Tibial artery (tissue), 4 donors: ENCODE measurements at places on chromosomes 7 and 10.

DNA sequence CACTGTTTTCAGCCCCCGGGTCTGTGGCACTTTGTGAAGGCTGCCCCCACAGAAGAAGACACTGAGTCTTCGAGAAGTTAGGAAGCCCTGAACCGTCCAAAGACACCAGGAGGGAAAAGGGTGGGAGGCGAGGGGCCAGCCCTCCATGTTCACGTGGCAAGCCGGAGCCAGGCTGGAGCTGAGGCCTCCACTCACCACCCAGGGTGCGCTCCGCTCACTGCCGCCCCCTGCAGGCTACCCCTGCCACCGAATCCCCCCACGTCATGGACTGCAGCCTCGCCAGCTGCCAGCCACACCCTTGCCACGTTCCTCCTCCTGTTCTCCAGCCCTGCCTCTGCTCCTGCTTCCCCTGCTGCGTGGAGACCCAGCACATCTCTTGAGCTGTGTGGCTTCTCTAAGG is 59.0 kb upstream of the EN2 start:
- no peaks in the 10 kb centered on the region for H3K4me1 ChIP-seq
- DNase-seq: no peak
- no peak overlapping the region for H3K4me3 ChIP-seq
- H3K27me3 ChIP-seq: peaks cover 77% of the 10 kb centered on the region
- no peak overlapping the region for H3K27ac ChIP-seq

DNA sequence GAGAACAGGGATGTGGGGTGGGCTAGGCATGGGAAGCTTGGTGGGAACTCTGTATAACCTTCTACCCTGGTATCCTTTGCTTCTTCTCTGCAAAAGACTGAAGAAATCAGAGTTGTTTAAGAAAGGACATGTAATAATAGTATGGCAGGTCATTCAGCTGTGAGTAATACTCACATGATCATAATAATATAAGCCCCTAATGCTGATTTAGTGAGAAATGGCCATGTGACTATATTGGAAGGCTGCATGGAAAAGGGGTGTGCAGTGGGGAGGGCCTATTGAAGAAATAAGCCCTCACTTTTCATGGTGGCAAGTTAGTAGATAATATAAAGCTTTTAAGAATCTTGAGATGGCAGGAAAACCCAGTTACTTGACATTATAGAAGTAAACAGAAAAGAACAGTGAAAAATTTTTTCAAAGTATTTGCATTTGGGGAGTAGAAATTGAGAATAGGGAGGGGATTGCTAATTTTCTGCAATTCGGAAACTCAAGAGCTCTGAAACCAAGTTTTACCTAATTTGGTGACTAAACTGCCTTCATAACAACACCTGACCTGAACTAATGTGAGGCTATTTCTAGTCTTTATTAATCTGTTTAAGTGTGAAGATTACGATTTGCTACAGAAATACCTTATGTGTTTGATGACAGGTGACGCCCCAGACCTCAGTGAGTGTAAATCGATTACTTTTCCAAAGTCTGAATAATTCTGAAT is 44.4 kb downstream of the ATXN7L1 start:
- no peak for DNase-seq
- H3K27ac ChIP-seq: no peak overlapping the region
- no peaks in the 10 kb centered on the region for H3K36me3 ChIP-seq
- no peak overlapping the region for H3K4me3 ChIP-seq
- no peaks in the 10 kb centered on the region for H3K4me1 ChIP-seq
- H3K27me3 ChIP-seq: no peaks in the 10 kb centered on the region

DNA sequence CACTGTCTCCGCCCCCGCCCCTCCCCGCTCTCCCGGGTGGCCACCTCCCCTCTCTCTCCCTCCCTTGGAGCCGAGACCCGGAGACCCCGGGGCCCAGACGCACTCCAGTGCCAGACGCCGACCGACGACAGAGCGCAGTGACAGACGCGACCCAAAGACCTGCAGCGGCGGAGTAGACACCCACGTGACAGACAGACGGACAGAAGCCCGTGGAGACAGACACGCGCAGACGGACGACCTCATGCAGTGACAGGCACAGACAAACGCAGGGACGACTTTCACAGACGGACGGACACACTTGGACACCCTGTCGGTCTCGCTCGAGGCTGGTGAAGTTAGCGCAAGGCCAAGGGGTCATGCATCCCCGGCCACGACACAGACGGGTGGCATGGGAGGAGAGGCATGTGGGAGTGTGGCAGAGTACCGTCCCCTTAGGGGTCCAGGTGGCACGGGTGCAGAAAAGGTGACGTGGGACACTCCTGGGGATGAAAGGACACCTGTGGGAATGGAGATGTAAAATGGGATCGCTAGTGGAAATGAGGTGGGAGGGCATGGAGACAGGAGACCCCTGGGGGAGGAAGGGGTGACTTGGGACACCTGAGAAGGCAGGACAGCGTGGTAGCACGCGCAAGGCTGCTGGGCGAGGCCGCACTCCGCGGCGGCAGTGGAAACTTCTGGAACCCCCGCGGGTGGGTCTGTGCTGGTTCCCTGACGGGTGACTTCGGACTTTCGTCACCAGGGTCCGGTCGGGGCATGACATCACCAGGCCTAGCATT is 456 bp upstream of the ACHE start:
- H3K4me3 ChIP-seq: peak overlapping the region; percentile 46
- DNase-seq: no peak
- H3K36me3 ChIP-seq: no peaks in the 10 kb centered on the region

GRCh38 chr7:135801877-135802276 is 53.3 kb upstream of the FAM180A start:
- no peaks in the 10 kb centered on the region for H3K27me3 ChIP-seq
- no peak overlapping the region for H3K4me3 ChIP-seq
- DNase-seq: no peak
- no peak overlapping the region for H3K27ac ChIP-seq

DNA sequence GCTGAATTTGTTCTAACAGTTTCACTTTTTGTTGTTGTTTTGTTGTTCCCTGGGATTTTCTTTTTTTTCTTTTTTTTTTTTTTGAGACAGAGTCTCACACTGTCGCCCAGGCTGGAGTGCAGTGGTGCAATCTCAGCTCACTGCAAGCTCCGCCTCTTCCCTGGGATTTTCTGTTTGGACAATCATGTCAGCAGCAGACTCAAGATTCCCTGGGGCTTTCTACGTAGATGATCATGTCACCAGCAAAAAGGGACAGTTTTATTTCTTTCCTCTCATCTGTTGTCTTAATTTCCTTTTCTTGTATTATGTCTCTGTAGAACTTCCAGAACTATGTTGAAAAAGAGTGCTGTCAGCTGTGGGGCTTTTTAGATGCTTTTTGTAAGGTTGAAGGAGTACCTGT is 241.4 kb downstream of the TNS3 start:
- DNase-seq: no peak
- peaks cover 23% of the 10 kb centered on the region for H3K36me3 ChIP-seq
- peaks cover 13% of the 10 kb centered on the region for H3K4me1 ChIP-seq
- H3K27ac ChIP-seq: no peak overlapping the region

DNA sequence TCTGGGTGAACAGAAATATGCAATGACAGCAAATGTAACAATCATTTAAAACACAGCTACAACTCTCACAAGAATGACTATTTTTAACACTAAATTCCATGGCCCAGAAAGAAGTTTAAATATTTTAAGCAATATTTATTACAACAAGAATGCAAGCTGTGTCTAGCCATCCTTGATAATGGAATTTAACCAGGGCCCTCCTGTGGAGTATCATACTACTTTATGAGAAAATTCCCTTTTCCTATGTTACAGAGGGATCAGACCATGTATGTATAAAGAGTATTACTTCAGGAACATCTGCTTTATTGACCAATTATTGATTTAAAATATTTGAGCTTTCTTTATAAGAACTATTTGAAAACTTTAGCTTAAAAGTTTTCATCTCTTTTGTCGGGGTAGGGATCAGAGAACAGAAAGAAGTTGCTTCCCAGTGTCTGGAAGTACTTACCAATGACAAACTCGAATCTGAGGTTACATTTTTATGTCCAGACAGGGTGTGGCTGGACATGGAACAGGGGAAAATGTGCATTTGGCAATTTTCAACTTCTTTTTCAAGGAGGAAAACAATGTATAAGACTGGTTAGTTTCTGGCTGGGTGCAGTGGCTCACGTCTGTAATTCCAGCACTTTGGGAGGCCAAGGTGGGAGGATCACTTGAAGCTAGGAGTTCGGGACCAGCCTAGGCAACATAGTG is 48.3 kb upstream of the NRBF2 start:
- peaks cover 3% of the 10 kb centered on the region for H3K4me1 ChIP-seq
- no peak overlapping the region for H3K27ac ChIP-seq
- H3K4me3 ChIP-seq: no peak overlapping the region
- H3K27me3 ChIP-seq: no peaks in the 10 kb centered on the region
- no peaks in the 10 kb centered on the region for H3K36me3 ChIP-seq

GRCh38 chr10:17790651-17791050 is 18.5 kb upstream of the MRC1 start:
- H3K4me3 ChIP-seq: no peak overlapping the region
- DNase-seq: no peak
- H3K27me3 ChIP-seq: no peaks in the 10 kb centered on the region

GRCh38 chr10:31774928-31775650 is 153.5 kb downstream of the ARHGAP12 start:
- no peak overlapping the region for H3K4me3 ChIP-seq
- no peaks in the 10 kb centered on the region for H3K27me3 ChIP-seq

- H3K4me3 ChIP-seq: no peak overlapping the region
- peak overlapping the region; percentile 66 for H3K27ac ChIP-seq
- H3K4me1 ChIP-seq: peaks cover 51% of the 10 kb centered on the region
- no peaks in the 10 kb centered on the region for H3K36me3 ChIP-seq
Measured at GRCh38 chr7:46839651-46840050, 742.3 kb downstream of the TNS3 start.

DNA sequence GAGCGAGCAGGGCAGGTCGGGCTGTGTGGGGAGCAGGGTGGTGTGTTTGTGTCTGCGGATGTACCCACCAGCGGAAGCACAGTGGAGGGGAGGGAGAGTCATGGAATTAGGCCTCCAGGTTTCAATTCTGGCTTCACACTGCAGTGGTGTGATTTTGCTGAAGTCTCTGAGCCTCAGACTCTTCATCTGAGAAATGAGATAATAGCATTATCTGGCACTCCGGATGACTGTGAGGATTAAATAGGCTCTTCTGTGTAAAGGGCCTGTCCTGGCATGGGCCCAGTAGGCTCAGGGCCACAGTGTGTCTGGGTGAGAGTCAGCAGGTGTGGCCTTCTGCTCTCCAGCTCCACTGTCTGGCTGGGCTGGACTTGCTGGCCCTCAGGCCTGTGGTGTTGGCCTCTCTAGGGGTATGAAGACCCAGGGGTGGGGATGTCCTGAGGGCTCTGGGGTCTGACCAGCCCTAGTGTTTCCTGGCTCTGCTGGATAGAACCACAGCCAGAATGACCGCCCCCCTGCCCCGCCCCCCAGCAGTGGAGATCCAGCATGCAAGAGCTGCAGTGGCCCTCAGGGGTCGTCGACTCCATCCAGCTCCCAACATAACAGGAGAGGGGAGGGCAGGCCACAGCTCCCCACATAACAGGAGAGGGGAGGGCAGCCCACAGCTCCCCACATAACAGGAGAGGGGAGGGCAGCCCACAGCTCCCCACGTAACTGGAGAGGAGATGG is 178.6 kb downstream of the RPS24 start:
- H3K27ac ChIP-seq: no peak overlapping the region
- no peaks in the 10 kb centered on the region for H3K27me3 ChIP-seq
- no peak for DNase-seq
- no peaks in the 10 kb centered on the region for H3K36me3 ChIP-seq

DNA sequence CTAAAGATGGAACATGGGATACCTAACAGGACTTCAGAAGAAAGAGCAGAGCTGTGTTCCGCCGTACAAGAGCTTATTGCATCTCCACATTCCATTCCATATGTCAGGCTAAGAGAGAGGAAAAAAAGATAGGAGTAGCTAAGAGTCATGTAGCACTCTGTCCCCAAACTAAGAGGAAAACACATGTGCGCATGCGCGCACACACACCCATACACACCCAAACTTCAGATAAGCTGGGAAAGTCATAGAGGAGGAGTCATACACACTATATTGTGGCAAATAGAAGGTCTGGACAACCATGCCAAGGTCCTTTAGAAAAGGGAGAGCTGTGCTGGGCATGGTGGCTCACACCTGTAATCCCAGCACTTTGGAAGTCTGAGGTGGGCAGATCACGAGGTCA is 132.4 kb downstream of the RAB11FIP2 start:
- no peak overlapping the region for H3K27ac ChIP-seq
- no peak overlapping the region for H3K4me3 ChIP-seq

GRCh38 chr10:69276503-69276902 is 1.8 kb upstream of the HK1 start:
- no peak overlapping the region for H3K4me3 ChIP-seq
- H3K27ac ChIP-seq: no peak overlapping the region
- H3K36me3 ChIP-seq: no peaks in the 10 kb centered on the region

DNA sequence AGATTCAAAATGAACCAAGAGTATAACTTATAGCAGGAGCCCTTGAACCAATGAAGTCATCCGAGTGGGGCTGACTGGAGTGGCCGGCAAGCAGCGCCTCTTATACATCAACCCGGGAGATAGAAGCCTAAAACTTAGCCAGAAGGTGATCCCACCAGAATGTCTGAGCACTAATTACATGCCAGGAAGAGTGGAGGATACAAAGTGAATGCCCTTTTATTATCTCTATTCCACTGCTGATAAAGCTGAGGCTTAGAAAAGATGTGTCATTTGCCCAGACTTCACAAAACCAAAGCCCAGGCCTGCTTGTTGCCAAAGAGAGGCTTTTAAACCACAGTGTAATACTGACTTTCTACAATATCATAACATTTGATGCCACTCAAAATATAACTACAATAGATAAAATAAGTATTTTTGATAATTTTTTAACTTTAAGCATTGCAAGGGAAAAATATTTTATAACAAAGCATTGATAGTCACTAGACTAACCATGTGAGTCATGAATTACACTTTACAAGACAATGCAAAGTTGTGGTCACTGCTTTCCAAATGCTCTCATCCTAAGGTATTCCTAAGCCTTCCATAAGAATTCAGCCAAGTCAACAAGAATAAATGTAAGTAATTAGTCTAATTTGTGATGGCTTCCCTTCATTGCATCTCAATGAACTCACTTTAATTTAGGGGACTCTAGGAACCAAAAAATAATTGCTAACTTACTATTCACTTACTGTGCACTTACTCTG is 58.6 kb upstream of the ARID5B start:
- no peak for DNase-seq
- no peaks in the 10 kb centered on the region for H3K4me1 ChIP-seq
- no peaks in the 10 kb centered on the region for H3K36me3 ChIP-seq
- no peaks in the 10 kb centered on the region for H3K27me3 ChIP-seq
- no peak overlapping the region for H3K27ac ChIP-seq
- no peak overlapping the region for H3K4me3 ChIP-seq

- DNase-seq: peak; percentile 63
- H3K4me1 ChIP-seq: peaks cover 40% of the 10 kb centered on the region
- peak overlapping the region; percentile 74 for H3K27ac ChIP-seq
- H3K27me3 ChIP-seq: no peaks in the 10 kb centered on the region
- H3K36me3 ChIP-seq: no peaks in the 10 kb centered on the region
- H3K4me3 ChIP-seq: peak overlapping the region; percentile 56
Measured at GRCh38 chr7:92695308-92696261, 105.4 kb upstream of the FAM133B start.
